ENCODE measurements at places on chromosomes 11 and 22.

DNA sequence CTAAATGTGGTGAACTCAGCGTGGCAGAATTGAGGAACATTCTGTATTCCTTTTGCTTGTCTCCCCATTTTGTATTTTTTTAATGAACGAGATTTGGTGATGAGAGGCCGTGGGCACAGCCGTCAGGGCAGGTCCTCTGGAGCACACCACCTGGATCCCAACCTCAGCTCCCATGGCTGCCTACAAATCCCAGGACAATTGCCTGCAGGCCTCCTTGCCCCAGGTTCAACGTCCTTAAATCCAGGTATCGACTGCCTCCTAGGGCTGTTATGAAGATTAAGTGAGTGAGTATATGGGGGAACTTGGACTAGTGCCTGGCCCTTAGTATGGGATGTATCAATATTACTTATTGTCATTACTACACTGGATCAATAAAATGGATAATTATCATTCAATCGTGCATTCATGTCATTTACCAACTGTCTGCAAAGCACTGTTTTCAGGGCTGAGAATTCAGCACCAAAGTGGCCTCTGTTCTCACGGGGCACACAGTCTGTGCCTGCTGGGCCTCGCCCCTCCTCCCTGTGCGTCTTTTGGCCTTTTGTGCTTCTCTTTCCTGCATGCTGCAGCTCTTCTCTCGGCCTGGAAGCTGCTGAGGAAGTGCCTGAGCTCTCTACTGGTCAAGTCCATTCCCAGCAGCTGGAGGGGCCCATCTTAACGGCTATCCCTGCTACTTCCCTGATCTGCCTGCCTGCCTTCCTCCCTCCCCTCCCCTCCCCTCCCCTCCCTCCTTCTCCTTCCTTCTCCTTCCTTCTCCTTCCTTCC, 1343.7 kb downstream of the BRD1 start:
- no peak for DNase-seq

GRCh38 chr11:112345706-112346105, 85.0 kb upstream of the PLET1 start:
- no peak for DNase-seq

DNA sequence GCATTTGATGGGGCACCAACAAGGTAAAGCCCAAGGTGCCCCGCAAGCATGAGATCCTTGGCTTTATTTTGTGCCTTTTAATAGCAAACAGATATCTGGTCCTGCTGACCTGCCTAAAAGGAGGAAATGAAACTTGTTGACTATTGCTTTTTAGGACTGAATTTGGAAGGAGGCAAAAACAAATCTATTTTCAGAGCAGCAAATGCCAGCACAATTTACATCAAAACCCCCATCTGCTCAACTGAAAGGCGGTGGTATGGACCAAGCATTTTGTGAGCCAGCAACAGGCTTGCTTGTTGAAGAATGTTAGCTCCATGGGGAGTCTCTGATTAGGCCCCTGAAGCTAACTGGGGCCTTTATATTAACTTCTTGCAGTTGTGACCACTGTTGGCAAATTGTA, 192.6 kb upstream of the E2F8 start:
- no peak for DNase-seq

DNA sequence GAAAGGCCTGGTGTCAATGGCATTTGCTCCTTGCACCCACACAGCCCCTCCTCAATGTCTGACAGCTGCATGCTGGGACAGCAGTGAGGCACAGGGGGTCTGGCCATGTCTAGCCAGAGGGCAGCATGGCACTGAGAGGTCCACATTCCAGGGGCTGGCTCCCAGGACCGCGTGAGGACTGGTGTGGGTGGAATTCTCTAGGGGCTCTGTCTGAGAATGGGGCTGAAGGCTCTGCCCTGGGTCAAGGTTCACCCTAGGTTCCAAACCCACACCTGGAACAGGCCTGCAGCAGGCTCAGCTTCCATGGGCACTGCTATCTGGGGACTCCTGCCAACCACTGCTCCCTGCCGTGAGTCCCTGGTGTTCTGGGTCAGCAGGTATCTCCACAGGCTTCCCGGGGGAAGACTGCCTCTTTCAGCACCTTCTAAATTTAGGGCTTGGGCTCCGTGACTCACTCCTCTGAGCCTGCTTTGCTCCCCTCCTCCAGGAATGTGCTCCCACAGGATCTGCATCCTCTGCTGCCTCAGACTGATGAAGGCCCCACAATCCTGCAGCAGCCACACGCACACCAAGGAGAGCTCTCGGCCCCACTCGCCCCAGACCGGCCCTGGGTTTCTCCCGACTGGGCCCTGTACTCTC, 4.2 kb downstream of the STARD10 start:
- DNase-seq = no peak

DNA sequence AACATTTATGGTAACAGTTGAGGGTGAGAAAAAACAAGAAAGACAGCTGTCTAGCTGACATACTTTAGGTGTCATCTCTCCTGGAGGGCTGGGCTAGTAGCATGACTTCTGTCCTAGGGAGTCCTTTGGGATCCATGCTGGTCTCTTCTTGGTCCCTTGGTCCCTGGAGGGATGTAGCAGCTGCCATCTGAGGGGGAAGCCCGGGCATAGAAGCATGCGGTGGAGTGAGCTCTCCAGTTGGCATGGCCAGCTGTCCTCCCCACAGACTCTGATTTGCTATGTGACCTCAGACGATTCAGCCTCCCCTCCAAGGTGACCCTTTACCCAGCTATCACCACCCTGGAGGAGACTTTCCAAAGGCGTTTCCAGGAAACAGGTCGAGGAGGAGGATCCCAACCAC, 28.7 kb downstream of the POU2F3 start:
- no peak for DNase-seq

- no peak for DNase-seq
Observed at GRCh38 chr22:33923660-33924246, 3.5 kb upstream of the LARGE1 start.

- DNase-seq = peak; percentile 20
Observed at GRCh38 chr11:128772814-128773213, 78.9 kb downstream of the FLI1 start.

GRCh38 chr11:116375221-116375620, 397.6 kb downstream of the BUD13 start:
- DNase-seq = no peak

GRCh38 chr22:44291265-44291664, 21.5 kb downstream of the SHISAL1 start:
- DNase-seq = no peak

- no peak for DNase-seq
Observed at GRCh38 chr11:71564430-71564829, 933 bp upstream of the KRTAP5-10 start.

GRCh38 chr22:46455446-46455845, 82.0 kb downstream of the CELSR1 start:
- DNase-seq = no peak

DNA sequence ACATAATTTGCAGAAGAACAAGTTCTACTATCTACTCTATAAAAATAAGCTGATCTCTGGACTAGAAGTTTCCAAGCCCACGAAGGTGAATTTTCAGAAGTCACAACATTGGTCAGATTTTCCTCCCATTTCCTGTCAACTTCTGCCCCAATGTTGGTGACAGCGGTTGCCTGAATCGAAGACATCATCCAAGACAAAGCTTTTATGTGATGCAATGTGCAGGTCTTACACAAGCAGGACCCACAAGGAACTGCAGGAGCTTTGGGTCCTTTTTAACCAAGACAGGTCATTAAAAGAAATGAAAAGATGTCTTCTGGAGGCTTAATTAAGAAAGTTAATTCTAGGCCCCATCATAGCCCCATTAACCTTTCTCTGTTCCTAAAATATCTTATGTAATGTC, 125.6 kb upstream of the BLID start:
- no peak for DNase-seq

Data from naive thymus-derived CD4-positive, alpha-beta T cell (primary cell).